ENCODE measurements at places on chromosomes 4 and X.

DNA sequence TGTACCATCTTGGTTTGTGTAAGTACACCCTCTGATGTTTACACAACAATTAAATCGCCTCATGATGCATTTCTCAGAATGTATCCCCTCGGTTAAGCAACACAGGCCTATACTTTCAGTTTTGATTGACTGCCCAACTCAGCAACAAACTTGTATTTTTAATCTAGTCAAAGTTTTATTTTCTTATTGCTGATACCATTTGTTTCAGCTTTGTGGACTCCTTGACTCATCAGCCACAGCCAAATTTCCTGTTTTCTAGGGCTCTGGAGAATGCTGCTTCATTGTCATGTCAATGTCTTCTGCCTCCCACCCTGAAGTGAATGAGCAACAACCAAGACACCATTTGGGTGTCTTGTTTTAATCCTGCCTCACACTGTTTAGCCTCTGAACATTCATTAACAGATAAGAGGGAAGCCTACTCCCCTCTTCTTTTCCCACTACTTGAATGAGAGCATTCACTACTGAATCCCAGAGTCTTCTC, 14.0 kb downstream of the BBS12 start:
- no peak for DNase-seq

DNA sequence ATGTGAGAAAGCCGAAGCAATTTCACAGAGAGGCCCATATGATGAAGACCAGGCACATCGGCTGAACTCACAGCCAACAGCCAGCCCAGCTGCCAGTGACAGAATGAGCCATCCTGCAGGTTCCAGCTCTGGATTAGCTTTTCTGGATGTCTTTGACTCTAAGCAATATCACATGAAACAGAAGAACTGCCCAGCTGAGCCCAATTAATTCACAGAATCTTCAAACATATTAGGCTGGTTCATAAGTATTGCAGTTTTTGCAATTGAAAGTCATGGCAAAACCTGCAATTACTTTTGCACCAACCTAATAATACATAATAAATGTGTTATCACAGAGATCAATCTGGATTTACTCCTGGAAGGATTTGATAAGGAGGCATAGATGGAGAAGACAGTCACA, 299.9 kb downstream of the RAB28 start:
- no peak for DNase-seq

DNA sequence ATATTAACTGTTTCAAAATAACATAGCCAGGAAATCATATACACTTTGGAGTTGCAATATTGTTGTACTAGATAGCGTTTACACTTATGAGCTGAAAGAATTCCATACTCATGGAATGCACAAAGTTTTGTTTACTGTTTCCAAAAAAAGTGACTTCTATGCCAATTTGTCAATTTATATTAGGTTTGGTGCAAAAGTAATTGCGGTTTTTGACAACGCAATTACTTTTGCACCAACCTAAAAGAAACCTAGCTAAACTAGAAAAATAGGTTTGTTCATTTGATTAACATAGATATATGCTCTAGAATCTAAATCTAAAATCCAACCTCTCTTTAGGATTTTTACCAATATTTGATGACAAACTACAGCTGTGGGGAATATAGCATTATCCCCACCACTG, 15.2 kb downstream of the RXFP1 start:
- no peak for DNase-seq

DNA sequence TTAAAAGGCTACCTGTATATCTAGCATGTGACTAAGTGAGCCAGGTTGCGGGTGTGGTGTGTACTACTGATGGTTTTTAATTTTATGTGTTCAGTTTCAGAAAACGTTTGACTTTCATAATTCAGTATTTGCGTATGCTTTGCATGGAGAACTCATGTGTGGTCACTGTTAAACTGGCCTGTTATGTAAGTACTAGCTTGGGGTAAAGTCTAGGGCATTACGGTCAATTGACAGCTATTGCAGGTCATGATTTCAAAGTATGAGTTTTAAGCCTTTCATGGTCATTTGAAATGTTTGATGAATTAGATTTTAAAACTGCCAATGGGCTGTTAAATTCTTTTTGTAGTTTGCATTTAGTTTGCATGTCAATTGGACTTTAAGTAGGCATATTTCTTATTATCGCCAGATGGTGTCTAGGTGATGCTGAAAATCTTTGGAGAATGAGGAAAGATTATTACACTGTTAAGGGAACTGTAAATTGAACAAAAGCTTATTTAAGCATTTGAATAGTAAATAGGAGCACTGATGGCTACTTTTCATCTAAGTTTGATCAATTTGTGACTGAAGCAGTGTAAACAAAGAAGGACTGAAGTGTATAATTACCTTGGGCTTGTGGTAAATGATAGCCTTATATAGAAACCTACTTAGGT, 563.4 kb downstream of the DACH2 start:
- DNase-seq, result no peak

GRCh38 chr4:37946503-37947179, 13.6 kb upstream of the PTTG2 start:
- DNase-seq, result no peak

GRCh38 chrX:56783996-56784620, 55.1 kb downstream of the NBDY start:
- DNase-seq, result no peak

GRCh38 chr4:136337216-136337615, 1195.1 kb downstream of the PCDH18 start:
- DNase-seq, result no peak

DNA sequence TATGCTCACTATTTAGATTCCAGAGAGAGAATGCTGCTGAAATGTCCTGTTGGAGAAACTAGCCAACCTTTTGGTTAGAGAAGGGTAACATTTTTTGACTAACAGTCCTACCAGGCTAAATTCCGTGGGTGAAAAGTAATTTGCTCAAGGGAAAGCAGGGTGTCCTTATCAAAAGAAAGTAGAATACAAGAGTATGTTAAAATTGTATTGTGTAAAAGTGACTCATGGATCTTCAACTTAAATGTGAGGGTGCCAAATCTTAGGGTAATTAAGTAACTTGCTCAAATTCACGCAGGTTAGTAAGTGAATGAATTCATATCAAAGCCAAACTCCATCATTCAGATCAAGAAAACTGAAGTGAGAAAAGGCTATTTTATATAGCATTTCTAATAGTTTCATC, 81.7 kb downstream of the PCDH7 start:
- DNase-seq, result no peak

GRCh38 chrX:44010626-44011025, 37.4 kb upstream of the NDP start:
- no peak for DNase-seq

DNA sequence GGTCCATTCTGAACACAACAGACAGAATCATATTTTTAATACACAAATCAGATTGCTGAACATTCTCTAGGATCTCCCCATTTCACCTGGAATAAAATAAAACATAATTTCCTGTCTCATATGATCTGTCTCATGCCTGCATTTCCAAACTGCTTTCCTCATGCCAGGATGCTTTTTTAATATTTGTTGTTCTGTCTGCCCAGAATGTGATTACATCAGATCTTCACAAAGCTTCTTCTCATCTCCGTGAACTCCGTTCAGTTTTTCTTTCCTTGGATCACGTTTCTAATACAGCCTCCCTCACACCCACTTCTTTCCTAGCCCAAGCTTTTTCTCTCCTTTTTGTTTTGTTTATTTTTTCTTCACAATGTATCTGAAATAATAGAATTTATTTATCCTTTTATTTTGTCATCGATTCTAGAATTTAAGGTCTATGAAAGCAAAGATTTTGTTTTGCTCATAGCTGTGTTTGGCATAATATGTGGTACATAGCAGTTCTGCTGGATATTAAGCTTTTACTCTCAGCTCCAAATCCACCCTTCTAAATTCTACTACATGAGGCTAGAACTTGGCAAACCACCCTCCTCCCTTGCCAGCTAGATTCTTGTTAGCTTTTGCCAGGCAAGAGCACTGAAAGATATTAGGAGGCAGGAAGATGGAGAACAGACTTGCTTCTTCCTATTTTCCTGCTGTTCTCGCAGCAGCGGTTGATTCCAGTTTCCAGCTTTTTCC, 165.5 kb upstream of the SLIT2 start:
- no peak for DNase-seq

GRCh38 chrX:581720-582298, 48.8 kb upstream of the SHOX start:
- DNase-seq, result no peak

GRCh38 chr4:8171984-8172924, 13.6 kb upstream of the ABLIM2 start:
- no peak for DNase-seq

GRCh38 chr4:81648576-81649275, 177.0 kb upstream of the RASGEF1B start:
- no peak for DNase-seq

- DNase-seq, result no peak
Observed at GRCh38 chrX:140123446-140123845, 158.1 kb upstream of the CXorf66 start.

GRCh38 chrX:108735091-108735678, 1.2 kb downstream of the IRS4 start:
- no peak for DNase-seq

GRCh38 chrX:16076834-16077233, 46.5 kb upstream of the GRPR start:
- DNase-seq, result no peak

GRCh38 chrX:48533165-48533564, 6.3 kb upstream of the TBC1D25 start:
- DNase-seq, result no peak

GRCh38 chr4:22202975-22203710, 254.6 kb upstream of the KCNIP4 start:
- no peak for DNase-seq

- DNase-seq, result no peak
Observed at GRCh38 chr4:41176340-41176739, 38.0 kb downstream of the APBB2 start.

DNA sequence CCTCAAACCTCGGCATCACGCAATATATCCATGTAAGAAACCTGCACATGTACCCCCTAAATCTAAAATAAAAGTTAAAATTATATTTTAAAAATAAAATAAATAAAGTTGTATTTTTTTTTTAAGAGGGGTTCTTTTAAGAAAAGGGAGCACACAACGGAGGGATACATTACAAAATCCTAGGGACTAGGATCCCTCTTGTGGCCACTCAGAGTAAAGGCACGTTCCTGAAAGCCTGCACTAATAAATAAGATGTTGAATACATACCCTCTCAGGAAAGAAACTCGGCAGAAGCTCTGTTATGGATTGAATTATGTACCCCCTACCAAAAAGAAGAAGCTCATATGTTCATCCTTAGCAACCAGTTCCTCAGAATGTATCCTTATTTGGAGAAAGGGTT, 50.9 kb upstream of the PRDX4 start:
- DNase-seq, result no peak

DNA sequence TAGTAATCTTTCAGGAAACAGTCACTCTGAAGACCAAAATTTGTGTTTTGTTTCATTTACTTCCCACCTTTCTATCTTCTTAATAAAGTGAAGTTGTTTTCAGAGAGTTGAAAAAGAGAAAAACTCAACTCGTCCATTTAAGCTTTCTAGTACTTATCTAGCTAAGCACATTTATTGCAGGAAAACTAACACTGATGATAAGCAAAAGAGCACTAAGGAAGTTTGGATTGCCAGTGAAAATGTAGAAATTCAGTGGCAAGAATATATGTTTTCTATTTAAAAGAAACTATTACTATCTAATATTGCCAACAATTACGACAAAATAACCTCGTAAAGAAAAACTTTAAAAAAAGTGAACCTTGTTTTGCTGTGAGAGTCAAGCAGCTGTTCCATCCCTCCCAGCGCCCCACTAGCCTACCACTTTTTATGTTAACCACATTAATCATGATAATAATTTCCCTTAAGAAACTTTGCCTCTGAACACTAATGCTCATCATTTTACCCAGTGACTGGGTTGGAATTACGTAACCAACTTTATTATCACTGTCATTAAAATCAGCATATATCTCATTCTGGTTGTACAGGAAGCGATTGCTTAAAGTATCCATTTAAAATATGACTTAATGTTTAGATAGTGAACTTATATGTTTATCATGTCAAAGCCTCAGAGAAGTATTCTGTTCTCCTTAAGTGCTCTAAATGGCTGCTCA, 24.8 kb downstream of the SPRY1 start:
- DNase-seq, result no peak

GRCh38 chr4:152304220-152304619, 231.7 kb downstream of the FBXW7 start:
- DNase-seq, result no peak

- DNase-seq, result no peak
Observed at GRCh38 chrX:480861-481417, 94.2 kb upstream of the PPP2R3B start.

DNA sequence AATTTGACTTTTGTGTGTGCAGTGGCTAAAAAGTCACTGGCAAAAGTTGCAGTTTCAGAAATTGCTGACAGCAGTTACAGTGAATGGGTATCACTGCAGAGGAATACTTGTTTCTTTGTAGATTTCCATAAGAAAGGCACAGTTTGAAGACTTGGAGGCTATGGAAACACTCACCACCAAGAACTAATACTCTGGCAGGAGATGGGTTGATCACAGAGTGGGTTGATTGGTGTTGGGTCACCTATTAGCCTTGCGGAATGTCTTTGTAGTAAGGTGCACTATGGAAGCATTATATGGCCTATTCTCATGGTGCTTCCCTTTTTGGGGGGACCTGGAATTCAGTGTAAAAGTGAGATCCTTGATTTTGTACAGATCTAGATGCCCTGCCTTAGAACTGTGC, 502.8 kb downstream of the CFAP47 start:
- no peak for DNase-seq

DNA sequence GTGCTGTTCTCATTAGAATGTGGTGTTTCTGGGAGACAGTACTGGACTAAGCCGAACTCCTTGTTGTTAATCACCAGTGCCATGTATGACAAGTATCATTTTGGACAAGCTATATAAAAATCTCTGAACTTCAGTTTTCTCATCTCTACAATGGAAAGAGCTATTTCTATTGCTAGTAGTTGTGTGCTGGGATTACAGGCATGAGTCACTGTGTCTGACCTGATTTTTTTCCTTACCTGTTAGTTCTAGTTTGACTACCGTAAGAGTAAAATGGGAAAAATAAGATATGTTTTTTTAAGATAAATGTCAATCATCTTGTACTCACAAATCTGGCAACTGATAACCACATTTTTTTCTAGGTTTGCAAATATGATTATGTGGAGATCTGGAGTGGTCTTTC, 192.3 kb downstream of the TLL1 start:
- no peak for DNase-seq

GRCh38 chrX:17602245-17602644, 135.0 kb upstream of the SCML1 start:
- no peak for DNase-seq

DNA sequence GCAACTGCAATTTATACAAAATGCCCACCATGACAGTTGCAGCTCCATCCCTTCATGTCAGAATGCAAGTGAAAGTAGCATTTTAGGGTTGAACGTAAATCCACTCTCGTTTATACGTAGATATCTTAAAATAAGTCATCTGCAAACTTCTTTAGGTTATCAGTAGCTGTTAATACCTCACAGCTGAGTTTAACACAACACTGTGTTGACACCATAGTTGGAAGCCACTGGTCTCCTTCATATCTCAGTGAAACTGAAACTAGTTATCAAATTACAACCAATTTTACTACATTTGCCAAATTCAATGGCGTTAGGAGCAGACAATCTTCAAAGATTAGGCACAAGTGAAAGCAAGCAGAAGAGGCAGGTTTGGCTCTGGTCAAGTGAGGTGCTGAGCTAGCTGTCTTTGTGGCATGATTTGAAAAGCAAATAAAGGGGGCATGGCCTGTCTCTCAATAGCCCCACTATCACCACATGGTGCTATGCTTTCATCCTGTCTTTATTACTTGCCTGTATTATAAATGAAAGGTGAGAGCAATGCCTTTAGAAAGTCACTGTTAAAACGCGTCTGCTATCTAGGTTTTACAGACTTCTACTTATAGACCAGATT, 12.3 kb downstream of the PPP3CA start:
- DNase-seq, result no peak

Measured in T-helper 2 cell (primary cell).